ENCODE measurements at places on chromosomes 1 and 21.
A peak's percentile ranks its signal among the peaks of the same experiment; 100 is the strongest.

- no peak for DNase-seq
These were observed 2.1 kb upstream of the CD58 start for GRCh38 chr1:116572771-116573430.

- no peak for DNase-seq
These were observed 78.8 kb upstream of the IPO9 start for GRCh38 chr1:201750120-201750519.

DNA sequence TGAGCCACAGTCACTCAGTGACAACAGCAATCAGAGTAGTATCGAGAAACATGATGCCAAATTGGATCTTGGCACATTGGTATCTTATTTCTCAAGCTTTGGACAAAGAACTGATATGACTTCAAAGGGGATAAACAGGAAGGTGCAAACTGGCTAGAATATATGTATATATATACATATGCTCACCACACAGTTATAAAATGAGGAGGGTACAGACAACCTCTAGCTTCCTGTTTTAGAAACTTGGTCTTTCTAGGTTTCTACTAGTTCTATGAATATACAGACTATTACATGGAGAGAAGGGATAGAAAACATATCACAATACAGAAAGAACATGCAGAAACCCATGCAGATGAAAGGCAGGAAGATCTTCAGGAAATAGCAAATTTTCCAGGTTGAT is 292.1 kb upstream of the SNX7 start:
- DNase-seq: no peak

DNA sequence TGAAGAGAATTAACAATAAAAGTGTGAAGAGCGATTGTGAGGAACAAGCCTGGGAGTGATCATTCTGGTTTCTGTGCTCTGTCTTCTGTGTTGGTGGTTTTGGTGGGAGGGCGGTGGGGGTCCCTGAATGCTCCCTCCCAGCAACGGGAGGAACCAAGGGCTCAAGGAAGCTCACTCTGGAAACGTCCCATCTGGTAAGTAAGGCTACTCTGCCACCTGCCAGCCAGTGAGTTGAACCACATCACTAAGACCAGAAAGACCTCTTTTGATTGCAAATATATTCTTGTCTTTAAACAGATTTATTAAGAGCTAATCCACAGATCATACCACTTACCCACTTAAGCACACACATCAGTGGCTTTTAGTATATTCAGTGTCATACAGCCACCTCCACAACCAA is 125.0 kb downstream of the PRDM2 start:
- DNase-seq: no peak

DNA sequence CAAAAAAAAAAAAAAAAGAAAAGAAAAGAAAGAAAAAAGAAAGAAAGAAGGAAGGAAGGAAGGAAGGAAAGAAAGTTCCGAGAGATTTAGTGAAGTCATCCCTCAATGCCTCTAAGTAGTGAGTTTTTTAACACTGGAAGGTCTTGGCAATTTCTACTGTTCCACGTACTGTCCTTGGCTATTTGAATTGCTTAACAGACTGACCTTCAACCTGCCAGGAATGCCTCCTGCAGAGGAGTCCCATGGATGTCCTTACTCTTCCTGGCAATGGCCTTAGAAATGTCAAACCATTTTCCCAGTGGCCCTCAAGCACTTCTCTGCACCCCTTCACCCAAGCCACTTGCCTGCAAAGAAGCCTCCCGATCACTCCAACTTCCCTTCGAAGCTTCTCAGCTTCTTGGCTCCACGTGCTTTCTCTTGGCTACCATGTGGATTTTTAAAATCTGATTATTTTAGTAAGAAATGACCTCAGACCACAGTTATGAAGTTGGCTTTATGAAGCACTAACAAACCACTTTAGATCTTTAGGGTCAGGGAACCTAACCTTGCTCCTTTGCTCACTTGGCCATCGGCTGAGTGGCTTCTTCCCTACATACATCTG is 43.7 kb upstream of the ABCG1 start:
- DNase-seq: no peak

GRCh38 chr21:30563072-30563471 is 2.0 kb upstream of the KRTAP19-7 start:
- DNase-seq: no peak

DNA sequence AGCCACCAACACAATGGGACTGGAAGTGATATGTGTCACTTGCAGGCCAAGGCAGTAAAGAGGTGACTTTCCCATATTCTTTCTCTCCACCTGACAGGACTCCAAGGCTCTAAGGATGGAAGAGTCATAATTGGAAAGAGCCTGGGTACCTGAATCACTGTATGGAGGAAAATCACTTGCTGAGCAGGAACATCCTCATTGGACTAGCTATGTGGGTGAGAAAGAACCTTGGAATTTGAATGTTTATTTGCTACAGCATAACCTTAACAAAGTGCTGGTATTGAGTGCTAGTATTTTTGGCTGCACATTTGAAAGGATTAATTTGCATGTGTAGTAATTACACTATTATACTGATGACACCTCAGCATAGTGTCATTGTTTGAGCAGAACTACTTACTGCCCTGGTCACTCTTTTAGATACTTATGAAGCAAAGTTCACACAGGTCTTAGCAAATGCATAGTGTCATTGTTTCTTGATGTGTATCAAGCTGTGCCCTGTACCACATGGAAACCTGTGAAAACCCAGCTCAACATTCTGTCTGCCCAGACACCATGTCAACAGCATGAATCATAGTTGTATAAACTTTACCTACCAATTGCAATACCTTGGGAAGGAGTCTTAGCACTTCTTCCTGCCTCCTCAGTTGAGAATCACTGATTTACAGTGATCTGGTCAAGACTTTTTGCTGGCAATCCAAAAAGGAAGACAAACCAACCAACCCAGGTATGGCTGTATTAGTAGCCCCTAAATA is 5.1 kb upstream of the S100A10 start:
- DNase-seq: no peak

GRCh38 chr1:182666706-182667105 is 17.7 kb downstream of the RGS8 start:
- no peak for DNase-seq

DNA sequence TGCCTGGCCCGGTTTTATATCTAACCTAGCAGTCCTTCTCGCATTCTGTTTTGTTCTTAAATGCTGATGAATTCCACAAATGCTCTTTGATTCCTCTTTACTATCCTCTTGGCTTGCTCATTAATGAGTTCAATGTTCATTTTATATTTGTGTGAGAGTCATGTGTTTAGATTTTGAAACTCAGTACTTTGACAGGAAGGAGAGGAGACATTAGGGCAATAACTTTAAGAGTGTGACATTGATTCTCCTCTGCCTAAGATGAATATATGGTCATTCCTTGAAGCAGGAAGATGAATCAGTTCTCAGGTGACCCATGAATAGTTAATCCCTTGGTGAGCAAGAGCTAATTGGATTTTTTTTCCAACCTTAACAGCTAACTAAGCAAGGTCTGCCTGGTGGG is 84.1 kb downstream of the MRPS6 start:
- DNase-seq: no peak

- DNase-seq: no peak
These were observed 27.1 kb downstream of the TRAF5 start for GRCh38 chr1:211353562-211354212.

DNA sequence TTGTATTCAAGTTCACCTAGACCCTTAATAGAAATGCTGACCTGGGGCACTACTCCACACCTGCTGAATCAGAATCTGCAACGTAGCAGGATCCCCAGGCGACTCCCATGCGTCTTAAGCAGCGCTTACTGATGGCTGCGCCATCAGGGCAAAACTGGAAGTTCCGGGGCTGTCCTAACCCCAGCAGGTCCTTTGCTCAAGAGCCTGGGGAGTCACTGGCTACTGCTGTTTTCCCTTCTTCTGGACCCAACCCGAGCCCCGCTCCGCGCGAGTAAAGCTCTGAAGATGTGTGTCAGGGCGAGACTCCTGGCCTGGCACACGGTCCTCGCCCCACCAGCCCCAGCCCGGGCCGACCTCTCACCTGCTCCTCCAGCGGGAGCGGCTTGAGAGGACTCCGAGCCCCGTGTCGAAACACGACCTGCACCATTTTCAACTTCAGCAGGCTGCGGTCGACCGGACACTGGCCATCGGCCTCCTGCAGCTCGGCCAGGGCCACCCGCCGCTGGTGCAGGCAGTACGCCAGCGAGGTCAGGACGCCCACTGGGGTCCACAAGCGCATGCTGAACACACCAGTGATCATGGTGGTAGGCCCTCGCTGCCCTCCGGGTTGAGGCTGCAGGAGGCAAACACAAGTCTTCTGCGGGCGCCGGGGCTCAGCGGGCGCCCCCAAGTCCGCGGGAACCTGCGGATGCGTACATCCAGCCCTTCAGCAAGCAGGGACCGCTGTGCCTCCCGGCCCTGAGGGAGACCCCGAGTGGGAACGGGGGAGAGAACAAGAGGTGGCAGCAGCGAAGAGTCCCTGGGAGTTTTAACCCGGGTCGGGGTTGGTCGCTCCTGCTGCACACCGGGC is 630 bp downstream of the ACP6 start:
- DNase-seq: peak; percentile 56

DNA sequence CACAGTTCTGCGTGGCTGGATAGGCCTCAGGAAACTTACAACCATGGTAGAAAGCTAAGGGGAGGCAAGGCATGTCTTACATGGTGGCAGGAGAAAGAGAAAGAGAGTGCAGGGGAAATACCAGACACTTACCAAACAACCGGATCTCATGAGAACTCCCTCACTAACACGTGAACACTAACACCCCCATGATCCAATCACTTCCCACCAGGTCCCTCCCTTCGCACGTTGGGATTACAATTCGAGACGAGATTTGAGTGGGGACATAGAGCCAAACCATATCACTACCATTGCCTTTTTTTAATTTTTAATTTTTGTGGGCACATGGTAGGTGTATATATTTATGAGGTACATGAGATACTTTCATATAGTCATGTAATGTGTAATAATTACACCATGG is 23.8 kb upstream of the PPP1R8 start:
- no peak for DNase-seq

GRCh38 chr1:243320224-243320623 is 64.4 kb downstream of the SDCCAG8 start:
- DNase-seq: no peak

- peak; percentile 93 for DNase-seq
These were observed 14.3 kb upstream of the SKI start for GRCh38 chr1:2213576-2214505.

DNA sequence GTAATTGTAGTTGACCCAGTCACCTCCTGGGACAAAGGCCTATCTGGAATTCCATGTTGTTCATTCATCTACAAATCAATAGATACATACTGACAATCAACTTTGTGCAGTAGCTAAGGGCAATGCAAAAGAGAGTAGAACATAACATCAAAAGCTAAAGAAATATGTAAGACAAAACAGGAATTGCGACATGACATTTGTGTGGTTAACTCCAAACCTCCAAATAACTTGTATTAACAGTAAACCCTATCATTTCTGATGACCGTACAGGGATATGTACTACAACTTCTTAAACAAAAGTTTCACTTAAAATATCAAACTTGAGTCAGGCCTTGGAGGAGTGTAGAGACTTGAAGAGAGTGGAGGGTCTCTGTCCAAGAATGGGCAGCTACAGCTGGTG is 317.6 kb downstream of the SPATA17 start:
- DNase-seq: no peak

DNA sequence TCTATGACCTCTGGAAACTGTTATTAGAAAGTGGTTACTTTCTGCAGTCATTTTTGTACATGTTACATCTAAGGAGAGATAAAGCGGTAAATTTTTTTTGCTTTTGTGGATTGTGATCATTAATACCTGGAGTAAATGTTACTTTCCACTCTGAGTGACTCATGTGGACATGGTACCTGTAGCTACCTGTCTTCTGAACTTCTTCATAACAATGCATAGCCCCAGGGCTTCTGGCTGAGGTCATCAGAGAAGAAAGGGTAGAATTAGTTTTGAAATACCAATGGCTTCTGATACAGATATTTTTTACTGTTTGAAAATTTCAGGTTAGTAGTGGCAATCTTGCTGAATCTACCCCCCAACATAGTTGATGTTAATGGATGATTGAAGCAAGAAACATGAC is 489.3 kb downstream of the RWDD3 start:
- no peak for DNase-seq

DNA sequence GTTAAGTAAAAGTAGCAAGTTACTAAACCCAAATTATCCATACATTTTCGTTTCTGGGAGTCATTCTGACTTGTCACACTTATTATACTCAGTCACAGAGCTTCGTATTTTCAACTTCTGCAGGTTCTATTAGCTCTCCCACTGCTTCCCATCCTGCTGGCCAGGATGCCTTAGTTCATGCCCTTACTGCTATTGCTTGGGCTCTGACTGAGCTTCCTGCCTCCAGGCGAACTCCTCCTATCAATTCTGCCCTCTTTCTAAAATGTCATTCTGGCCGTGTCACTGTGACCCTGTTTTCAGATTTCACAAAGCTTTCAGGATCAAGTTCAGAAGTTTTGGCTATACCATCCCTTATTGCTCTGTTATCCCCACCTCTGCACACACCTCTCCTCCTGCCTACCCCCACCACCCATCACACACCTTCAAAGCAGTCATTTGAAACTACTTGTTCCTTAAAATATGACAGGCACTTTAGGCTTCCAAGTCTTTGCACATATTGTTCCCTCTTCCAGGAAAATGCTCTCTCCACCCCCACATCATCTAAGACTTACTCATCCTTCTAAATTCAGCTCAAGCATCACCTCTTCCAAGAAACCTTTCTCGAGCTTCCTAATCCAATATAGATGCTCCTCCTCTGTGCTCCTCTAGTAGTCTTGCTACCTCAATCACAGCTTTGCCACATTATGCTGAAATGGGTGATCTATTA is 278.0 kb downstream of the BRINP2 start:
- DNase-seq: no peak

- no peak for DNase-seq
These were observed 332.8 kb downstream of the KCTD3 start for GRCh38 chr1:215899901-215900300.

GRCh38 chr1:162475539-162476185 is 22.0 kb upstream of the UHMK1 start:
- DNase-seq: no peak

- DNase-seq: no peak
These were observed 9.8 kb downstream of the ERRFI1 start for GRCh38 chr1:8016210-8016894.

GRCh38 chr1:204709960-204710912 is 24.7 kb upstream of the LRRN2 start:
- DNase-seq: no peak

- no peak for DNase-seq
These were observed 39.1 kb downstream of the TDRD5 start for GRCh38 chr1:179630719-179631118.

DNA sequence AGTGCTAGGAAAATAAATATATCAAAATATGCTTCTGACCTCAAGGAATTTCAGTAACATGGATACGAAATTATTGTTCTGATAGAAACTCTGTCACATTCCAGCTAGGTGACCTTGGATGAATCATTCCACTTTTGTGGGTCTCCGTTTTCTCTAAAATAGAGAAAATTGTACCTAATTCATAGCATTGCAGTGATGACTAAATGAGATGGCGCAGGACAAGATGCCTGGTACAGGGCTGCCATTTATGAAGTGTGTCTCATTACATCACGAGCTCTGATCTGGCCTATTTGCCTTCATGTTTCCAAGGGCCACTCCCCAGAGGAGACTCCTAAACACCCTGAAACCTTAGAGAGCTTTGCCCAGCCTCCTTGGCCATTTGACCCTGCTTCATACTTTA is 480.0 kb upstream of the USP24 start:
- no peak for DNase-seq

GRCh38 chr1:116433275-116434257 is 60.5 kb downstream of the ATP1A1 start:
- DNase-seq: peak; percentile 79

GRCh38 chr21:38151021-38151645 is 105.7 kb upstream of the KCNJ15 start:
- no peak for DNase-seq

Measured in Right ventricle myocardium superior (tissue), 1 donor.